ENCODE measurements at places on chromosomes 12 and 14. TPM values are rescaled to one million over a fixed set of nuclear protein-coding genes. Genes with fewer than 3 reads are reported as not detected.

Gene P2RX2
- 1.8 TPM for polyA plus RNA-seq

Gene KRT71
- not detected for polyA plus RNA-seq

Gene SDR9C7
- polyA plus RNA-seq = 0.21 TPM

Gene KCNH3
- polyA plus RNA-seq = 8.0 TPM

Gene FAM186B
- polyA plus RNA-seq = 3.9 TPM

Gene ZC2HC1C
- polyA plus RNA-seq = 11.1 TPM

Gene CIROP
- 0.18 TPM for polyA plus RNA-seq

Gene DPF3
- polyA plus RNA-seq = 3.6 TPM

Gene KCNC2
- 0.55 TPM for polyA plus RNA-seq

Gene CDH24
- 38.2 TPM for polyA plus RNA-seq

Gene ESPL1
- polyA plus RNA-seq = 16.0 TPM

Gene GALNT16
- polyA plus RNA-seq = 5.1 TPM

Gene CD69
- 1.7 TPM for polyA plus RNA-seq

Gene CCDC38
- 0.24 TPM for polyA plus RNA-seq

Gene TCL1B
- 0.30 TPM for polyA plus RNA-seq

Gene SMCO2
- 0.23 TPM for polyA plus RNA-seq

Gene SELPLG
- polyA plus RNA-seq = 2.2 TPM

Gene CDCA3
- polyA plus RNA-seq = 37.0 TPM

Gene SLC22A17
- 78.3 TPM for polyA plus RNA-seq

Gene ETFRF1
- polyA plus RNA-seq = 40.2 TPM

Gene DHRS7
- 77.5 TPM for polyA plus RNA-seq

Gene DHRS4
- polyA plus RNA-seq = 56.3 TPM

Gene OAS2
- polyA plus RNA-seq = 6.9 TPM

Gene TSPAN11
- 7.4 TPM for polyA plus RNA-seq

Gene MYH6
- polyA plus RNA-seq = 0.07 TPM

Gene NPFF
- 0.93 TPM for polyA plus RNA-seq
